CD4-positive, alpha-beta T cell treated with Interleukin-4 for 4 hours (primary cell): ENCODE measurements at places on chromosomes 5 and 9.
A peak's percentile ranks its signal among the peaks of the same experiment; 100 is the strongest.

DNA sequence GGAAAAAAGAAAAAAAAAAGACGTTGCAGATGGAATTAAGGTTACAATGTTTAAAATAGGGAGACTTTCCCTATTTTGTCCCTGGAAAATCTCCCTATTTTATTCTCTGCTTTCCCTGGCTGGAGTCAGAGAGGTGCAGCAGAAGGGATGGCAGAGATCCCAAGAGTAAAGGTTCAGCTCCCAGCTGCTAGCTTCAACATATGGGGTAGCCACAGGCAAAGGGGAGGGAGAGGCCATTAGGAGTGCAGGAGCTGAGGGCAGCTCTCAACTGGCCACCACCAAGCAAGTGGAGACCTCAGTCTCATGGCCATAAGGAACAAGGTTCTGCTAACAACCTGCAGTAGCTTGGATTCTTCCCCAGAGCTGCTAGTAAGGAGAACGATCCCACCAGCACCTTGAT, 367.0 kb upstream of the DAP start:
- no peak for DNase-seq

GRCh38 chr9:86413971-86414880, 60.0 kb upstream of the TUT7 start:
- DNase-seq: peak; percentile 44

DNA sequence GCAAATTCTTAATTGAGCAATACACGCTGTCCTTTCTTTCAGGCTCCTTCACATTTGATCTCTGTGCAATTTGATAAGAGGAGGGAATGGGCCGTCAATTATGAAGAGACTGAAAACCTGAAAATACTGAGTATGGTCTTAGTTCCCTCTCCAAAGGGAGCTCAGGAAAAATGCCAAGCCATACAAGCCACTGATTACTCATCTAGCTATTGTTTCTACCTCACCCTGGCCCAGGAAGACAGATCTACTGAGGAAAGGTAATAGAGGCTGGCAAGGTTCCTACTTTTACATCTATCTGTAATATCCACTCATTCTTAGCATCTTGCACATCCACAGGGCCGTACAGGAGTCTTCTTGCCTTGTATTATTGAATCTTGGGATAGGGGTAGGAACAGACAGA, 23.7 kb upstream of the TNC start:
- DNase-seq: no peak

DNA sequence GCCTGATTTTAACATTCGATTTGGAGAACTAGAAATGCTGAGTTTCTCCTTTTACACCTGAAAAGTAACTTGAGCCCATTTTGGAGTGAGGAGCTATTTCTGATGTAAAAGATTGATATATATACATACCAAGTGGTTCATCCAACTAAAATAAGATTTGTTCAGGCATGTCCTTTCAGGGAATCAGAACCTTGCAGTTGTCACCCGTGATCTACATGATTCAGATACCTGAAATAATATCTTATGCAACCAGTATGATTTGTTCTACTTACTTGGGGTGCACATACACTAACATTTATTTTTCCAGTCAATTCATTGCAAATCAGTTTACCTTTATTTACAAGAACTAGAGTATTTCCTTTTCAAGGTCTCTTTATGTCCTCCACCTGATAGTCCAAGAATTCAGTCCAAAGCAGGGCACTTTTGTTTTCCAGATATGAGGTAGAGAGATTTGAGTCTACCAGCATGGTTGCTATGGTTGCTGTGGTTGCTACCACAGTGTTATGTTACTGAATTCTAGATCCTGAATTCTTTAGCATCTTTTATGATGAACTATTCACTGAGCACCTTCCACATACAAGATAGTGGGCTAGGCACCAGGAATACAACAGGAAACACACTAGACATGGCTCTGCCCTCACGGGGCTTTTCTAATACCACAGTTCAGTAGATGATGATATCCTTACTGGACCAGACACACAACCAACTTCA, 49.3 kb downstream of the CCL28 start:
- no peak for DNase-seq

GRCh38 chr9:113656771-113657670, 193.5 kb downstream of the RGS3 start:
- DNase-seq: no peak

- DNase-seq: no peak
Measured at GRCh38 chr5:19676895-19677294, 311.1 kb downstream of the CDH18 start.

GRCh38 chr9:1354086-1354485, 303.9 kb downstream of the DMRT2 start:
- DNase-seq: no peak

GRCh38 chr5:169563369-169563768, 20.2 kb upstream of the SPDL1 start:
- DNase-seq: no peak

DNA sequence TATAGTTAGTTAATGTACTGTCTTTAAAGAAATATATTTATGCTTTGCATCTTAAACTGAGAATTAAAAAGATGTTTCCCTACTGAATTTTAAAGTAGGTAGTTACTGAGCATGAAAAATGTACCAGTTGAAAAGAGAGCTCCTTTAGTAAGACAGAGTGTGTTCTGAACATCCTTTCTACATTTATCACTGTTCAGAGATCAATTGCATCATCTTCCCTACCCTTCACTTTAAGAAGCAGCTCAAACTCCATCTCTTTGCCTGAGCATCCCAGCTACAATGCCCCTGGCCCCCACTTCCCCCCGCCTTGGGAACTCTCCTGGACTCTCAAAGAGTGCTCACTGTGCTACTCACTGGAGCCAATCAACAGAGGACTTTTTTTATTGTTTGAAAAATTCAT, 164.7 kb downstream of the GNAQ start:
- no peak for DNase-seq
